T47D (cell line): ENCODE measurements at places on chromosomes 5 and 9.

DNA sequence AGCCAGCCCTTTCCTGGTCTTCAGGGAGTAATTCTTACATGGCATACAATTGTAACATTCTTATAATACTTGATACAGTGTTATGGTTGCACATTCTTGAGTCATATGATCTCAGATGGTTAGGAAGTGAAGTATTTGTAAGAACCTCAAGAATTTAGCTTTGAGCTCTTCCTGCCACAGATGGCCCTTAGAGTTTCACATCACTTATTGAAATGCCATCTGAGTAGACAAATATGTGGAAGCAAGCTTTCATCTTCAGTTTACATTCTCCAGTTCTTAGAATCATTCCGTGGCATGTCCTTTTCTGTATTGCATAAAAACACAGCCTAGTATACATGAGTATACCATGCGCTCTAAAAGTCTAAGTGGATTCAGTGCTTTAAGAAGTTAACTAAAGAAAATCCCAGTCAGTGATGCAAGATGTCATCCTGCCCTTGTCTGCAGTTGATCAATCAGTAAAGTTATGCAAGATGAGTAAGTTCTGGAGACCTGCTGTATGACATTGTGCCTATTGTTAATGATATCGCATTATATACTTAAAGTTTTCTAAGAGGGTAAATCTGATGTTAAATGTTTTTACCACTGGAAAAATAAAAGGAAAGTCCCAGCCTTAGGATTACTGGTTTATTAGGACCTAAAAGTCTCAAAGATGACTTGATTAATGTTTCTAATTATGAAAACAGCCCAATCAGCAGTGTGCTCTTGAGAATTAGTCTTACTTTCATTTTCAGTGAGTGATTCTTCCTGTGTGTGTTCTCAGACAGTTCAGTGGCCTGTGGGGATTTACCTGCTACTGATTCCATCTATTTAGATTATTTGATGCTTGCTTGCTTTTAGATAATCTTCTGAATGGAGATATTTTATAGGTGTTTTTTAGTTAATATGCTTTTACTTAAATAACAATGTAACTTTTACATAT, 29.4 kb downstream of the RHOBTB3 start:
- no peak for DNase-seq

GRCh38 chr5:132488590-132488989, 2.0 kb downstream of the IRF1 start:
- no peak for DNase-seq

DNA sequence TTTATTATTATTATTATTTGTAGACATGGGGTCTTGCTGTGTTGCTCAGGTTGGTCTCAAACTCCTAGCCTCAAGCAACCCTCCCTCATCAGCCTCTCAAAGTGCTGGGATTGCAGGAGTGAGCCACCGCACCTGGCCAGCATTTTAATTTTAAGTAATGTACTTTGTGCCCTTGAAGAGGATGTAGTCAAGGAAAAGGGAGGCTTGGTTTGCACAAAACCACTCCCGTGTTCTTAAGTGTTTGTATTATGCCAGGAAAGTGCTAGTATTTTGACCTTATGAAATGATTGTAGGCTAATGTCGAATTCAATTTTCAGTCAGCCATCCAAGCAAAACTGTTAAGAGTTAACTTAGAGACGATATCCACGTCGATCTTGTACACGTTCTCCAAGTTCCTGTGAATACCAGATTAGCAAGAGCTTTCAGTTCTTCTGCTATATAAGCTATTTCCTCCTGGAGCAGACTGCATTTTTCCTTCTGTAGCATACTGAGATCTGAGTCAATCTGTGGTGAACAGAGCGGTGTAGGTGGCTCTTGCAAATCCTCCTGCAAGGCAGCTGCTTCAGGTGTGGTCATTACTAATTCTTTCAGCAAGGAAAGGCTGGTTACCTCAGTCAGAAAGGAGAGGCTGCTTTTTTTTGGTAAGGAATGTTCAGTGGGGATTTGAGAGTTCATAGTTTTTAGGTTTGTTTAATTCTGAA, 23.7 kb downstream of the CCDC171 start:
- no peak for DNase-seq

GRCh38 chr5:107217721-107218130, 453.0 kb downstream of the EFNA5 start:
- DNase-seq, result peak; percentile 29

GRCh38 chr5:167965710-167966109, 325.7 kb upstream of the WWC1 start:
- no peak for DNase-seq

- no peak for DNase-seq
Measured at GRCh38 chr5:95923918-95924544, 37.6 kb downstream of the ELL2 start.

GRCh38 chr5:94017579-94017978, 276.2 kb upstream of the POU5F2 start:
- no peak for DNase-seq

GRCh38 chr9:136093346-136093986, 1.6 kb downstream of the NACC2 start:
- peak; percentile 30 for DNase-seq

- no peak for DNase-seq
Measured at GRCh38 chr5:60410427-60410826, 289.5 kb downstream of the DEPDC1B start.

DNA sequence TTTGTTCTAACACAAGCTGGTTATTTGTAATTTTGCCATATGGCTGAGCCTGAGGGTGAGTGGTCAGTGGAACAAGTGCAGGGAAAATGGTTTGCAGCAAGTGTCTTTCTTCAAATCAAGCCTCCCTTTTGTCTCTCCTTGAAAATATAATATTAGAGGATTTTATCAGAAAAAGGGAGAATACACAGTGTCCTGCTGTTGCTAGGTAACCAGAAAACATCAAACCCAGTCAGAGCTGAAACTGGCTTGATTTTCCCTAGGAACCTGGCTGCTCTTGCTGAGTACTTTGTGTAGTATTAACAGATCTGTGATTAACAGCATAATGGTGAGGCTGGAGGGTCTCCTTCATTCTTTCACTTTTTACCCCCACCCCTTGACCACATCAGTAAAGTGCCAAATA, 314.0 kb downstream of the ARHGEF28 start:
- DNase-seq, result no peak

GRCh38 chr5:172971482-172971881, 12.1 kb upstream of the ATP6V0E1 start:
- no peak for DNase-seq

DNA sequence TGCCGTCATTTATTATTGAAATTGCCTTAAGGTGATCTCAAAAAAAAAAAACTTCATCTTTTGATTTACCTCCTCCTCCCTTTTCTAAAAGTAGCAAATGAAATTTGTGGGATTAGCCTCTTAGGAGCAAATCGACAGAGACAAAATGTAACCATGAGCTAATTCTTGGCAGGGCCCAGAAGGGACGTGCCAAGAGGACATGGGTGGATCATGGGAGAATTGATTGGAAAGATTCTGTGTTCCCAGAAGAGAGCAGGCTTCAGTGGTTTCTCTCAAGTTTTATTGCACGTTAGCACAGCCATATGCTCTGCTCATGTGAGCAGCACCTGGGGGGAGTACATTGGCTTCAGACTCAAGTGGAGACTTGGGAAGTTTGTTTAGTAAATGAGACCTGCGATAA, 394.6 kb downstream of the ELAVL2 start:
- no peak for DNase-seq

DNA sequence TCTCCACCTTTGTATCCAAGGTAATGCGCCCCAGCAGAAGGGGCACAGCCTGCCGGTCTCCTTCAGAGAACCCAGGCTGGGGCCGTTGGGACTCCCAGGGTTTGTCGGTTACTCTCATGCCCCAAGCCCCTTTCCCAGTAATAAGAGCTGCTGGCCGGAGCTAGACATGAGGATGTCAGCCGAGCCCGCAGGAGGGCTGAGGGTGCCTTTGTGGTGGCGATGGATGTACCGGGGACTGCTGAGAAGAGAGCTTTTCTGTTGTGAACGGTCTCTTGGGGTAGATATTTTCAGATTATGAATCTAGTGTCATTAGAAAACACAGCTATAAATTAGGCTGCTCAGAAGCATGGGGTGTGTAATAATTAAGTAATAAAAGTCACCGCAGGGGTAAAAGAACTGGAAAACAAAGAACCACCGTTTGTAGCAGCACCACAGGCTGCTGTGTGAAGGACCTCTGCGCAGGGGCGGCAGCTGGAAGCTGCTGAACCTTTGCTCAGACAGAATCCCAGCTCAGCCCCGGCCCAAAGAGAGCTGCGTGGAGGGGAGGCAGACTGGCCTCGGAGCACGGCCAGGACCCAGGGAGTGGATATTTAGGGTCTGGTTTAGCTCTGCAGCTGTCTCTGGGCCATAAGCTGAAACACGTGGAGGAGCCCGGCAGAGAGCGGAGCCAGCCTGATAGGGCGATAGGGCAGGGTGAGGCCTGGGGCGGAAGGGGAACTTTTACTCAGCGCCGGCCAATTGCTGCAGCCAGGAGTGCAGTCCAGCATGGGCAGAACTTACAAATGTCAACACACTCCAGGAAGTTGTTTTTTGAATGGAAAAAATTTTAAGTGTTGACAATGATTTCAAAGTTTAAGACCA, 50.5 kb upstream of the BARHL1 start:
- no peak for DNase-seq

GRCh38 chr9:38039907-38040682, 28.9 kb downstream of the SHB start:
- DNase-seq, result no peak

DNA sequence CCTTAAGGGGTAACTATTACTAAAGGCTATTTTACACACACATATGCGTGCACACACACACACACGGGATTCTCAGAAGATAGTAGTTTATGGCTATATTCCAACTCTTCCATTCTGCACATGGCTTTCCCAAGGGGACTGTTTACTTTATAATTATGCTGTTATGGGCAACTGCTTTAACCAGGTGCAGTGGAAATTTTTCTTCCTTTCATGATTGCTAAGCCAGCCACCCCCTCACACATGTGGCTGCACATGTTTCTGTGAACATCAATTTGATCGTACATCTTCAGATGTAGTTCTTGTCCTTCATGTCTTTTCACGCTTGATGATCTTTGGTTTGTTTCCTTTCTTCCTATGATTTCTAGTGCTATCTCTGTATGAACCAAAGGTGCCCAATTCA, 37.0 kb downstream of the MRPS30 start:
- no peak for DNase-seq

DNA sequence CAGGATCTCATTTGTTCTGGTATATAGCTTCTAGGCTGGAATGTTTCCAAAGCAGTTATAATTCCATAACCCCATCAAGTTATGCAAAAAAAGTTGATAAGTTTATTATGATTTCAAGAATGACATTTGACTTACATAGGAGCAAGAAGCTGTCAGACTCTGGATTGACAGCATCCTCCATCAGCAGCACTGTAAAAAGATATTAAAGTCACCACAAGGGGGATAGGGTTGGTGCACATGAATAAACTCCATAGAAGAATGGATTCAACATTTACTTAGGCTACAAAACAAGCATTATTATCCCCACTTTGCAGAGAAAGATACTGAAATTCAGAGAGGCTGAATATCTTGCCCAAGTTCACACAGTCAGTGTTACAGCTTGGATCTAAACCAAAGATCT, 208.9 kb upstream of the SLC30A5 start:
- no peak for DNase-seq

- DNase-seq, result peak; percentile 98
Measured at GRCh38 chr9:137198051-137198901, 2.3 kb downstream of the TPRN start.

DNA sequence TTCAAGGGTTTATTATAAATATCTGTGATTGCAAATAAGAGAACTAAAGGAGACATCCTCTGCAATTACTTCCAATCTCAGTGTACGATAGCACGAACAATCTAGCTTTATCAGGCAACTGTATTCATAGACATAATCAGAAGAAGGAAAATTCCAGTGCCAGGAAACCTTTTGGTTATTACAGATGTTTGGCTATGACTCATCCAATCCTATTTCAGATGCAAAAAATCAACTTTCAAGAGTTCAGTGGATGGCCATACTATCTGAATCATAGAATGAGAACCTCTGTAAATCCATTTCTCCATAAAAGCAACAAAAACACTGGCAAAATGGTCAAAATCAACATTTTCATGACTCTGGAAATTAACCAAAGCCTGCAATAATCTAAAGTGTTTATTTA, 37.9 kb downstream of the GAS1 start:
- no peak for DNase-seq

DNA sequence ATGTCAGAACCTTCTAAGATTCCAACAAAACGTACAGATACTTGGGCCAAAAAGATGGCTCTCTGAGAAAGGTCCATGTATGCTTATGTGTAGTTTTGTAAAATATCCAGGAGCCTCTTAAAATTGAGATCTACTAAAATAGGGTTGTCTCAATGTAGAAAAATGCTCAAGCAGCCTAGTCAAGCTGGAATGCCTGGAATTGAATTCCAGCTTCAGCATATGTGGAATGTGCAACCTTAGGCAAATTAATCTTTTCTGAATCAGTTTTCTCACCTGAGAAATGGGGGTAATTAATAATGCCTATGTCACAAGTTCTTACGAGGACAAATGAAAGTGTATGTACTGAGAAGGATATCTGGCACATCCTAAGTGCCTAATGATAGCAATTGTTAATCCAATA, 662.4 kb downstream of the DTWD2 start:
- no peak for DNase-seq

- DNase-seq, result peak; percentile 50
Measured at GRCh38 chr5:120600639-120601038, 136.5 kb downstream of the PRR16 start.

DNA sequence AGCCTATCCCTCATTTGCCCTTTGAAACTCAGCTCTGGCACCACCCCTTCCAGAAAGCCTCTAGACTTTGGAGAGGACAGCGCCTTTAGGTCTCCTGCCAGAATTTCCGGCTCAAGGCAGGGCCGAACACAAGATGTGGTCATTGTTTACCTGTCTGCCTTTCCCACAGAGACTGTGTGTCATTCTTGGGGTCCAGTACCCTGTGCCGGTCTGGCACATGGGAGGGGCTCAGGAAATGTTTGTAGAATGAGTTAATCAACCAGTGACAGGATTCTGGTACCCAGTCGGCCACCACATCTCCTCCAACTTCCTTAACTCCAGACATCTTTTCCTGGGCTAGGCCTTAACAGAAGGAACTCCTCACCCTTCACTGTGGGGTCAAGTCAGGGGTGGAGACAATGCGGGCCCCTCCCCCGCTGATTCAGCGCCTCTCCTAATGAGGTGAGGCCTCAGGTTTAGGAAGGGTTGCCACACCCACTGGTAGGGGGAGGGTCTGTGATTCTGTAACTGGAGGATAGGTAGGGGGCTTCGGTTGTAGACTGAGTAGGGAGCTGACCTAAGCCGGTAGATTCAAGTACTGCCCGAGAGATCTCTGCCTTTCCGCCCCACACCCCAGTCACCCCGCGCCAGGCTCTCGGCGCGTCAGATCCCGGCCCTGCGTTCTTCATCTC, 29.3 kb downstream of the PCDH1 start:
- peak; percentile 89 for DNase-seq

DNA sequence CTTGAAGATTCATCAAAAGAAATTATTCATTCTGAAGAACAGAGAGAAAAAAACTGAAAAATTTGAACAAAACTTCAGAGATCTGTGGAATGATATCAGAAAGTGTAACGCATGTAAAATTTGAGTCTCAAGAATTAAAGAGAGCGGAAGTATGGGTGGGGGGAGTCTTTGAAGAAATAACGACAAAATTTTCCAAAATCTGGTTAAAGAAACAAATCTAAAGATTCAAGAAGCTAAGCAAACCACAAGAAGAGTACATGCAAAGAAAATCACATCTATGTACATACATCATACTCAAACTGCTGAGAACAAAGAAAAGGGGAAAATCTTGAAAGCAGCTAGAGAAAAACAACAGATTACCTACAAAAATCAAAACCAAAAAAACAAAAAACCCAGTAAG, 149.4 kb upstream of the TBCA start:
- no peak for DNase-seq
